Stimulated activated CD4-positive, alpha-beta T cell treated with anti-CD3 and anti-CD28 coated beads, TNF-alpha, amount 100 ng/mL, for 4 hours (primary cell): ENCODE measurements at places on chromosomes 12 and 14.

- no peak for DNase-seq
Measured at GRCh38 chr14:103391048-103391447, 5.8 kb downstream of the MARK3 start.

GRCh38 chr12:100632445-100632892, 59.0 kb downstream of the GAS2L3 start:
- no peak for DNase-seq

- DNase-seq = no peak
Measured at GRCh38 chr12:105882404-105882803, 256.4 kb downstream of the NUAK1 start.

DNA sequence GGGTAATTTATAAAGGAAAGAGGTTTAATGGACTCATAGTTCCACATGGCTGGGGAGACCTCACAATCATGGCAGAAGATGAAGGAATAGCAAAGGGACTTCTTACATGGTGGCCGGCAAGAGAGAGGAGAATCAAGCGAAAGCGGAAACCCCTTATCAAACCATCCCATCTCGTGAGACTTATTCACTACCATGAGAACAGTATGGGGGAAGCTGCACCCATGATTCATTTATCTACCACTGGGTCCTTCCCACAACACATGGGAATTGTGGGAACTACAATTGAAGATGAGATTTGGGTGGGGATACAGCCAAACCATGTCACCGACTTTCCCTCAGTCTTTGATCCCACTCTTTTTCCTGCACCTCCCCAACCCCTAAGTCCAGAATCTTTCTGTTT, 12.6 kb upstream of the CTDSP2 start:
- no peak for DNase-seq

DNA sequence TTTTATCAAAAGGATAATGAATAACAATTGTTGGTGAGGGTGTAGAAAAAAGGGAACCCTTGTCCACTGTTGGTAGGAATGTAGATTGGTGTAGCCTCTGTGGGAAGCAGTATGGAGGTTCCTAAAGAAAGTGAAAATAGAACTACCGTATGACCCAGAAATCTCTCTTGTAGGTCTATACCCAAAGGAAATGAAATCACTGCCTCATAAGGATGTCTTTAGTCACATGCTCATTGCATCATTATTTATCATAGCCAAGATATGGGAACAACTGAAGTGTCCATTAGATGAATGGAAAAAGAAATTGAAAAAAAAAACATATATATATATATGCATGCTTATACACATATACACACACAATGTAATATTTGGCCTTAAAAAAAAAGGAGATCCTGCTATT, 158.8 kb upstream of the NPAS3 start:
- no peak for DNase-seq

GRCh38 chr12:89166121-89166520, 186.2 kb downstream of the DUSP6 start:
- no peak for DNase-seq

DNA sequence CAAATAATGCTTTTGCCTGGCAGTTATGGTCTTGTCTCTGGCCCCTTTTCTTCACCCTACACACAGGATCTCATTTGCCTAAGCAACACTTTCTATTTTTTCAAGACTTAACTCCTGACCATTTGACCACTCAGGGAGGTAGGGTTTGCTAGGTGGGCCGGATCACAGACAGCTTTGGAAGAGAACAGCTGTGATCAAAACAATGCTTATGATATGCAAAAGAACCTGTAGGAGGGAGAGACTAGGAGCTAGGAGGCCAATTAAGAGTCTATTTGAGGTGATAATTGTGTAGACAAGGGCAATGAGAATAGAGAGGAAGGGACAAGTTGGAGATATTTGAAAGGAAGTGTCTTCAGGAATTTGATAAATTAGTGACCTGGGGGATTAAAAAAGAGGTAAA, 12.3 kb upstream of the DACT1 start:
- no peak for DNase-seq

DNA sequence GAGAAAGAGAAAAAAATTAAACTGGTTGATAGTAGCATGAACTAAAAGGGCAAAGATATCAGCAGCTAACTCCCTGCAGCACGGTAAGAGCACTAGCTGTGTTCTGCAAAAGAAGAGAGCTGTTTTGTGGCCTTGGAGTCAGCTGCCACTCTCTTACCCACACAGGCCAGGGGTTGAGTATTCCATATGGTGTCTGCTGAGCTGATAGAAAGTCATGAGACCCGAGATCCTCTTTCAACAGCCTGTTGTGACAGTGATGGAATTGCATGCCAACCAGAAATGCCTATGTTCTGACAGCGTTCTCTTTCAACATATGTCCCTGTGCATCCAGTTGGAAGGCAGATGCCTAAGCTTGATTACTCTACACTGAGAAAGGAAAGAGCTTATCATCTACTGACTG, 39.9 kb downstream of the TMTC1 start:
- DNase-seq = no peak

- DNase-seq = no peak
Measured at GRCh38 chr12:39606712-39607423, 12.7 kb downstream of the ABCD2 start.

- DNase-seq = no peak
Measured at GRCh38 chr12:26112703-26113147, 12.1 kb downstream of the BHLHE41 start.

DNA sequence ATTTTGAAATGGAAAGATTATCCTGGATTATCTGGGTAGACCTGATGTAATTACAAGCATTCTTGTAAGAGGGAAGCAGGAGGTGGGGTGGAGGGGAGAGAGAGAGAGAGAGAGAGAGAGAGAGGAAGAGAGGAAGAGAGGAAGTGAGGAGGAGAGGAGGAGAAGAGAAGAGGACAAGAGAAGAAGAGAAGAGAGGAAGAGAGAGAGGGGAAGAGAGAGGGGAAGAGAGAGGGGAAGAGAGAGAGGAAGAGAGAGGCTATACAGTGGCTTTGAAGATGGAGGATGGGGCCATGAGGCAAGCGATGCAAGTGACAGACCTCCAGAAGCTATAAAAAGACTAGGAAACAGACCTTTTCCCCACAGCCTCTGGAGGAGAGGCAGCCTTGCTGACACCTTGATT, 13.7 kb upstream of the CHST11 start:
- no peak for DNase-seq

DNA sequence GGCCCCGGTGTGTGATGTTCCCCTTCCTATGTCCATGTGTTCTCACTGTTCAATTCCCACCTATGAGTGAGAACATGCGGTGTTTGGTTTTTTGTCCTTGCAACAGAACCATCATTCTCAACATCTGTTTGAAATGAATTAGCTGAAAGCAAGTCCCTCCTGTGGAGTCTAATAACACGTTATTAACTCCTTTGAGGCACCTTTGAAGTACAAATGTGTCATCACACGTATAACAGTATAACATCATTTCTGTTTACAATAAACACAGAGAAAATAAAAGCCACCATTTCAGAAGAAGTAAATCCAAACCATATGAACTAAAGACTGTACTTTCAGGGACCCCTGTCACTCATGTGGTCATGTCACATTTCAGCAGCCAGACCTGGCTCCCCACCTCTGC, 198.5 kb downstream of the STXBP6 start:
- DNase-seq = no peak

GRCh38 chr12:82665142-82665923, 21.4 kb upstream of the TMTC2 start:
- DNase-seq = no peak

GRCh38 chr12:15209782-15210181, 11.4 kb downstream of the RERG start:
- DNase-seq = no peak

DNA sequence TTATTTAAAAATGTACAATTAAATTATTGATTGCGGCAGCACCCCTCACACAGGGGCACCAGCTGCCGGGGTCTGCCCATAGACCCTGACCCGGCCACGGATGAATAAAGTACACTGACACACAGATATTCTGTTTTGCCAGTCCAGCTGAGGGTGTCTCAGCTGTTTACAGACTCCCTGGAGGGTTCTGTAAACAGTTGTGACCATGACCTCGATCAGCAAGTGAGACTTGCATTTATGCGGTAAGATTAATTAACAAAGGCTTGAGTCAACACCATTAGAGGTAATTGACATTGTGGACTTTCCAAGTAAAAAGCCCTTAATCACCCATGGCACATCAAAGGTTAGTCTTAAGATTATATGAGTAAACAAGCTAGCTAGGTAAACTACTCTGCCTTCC, 94.3 kb downstream of the FUT8 start:
- no peak for DNase-seq

GRCh38 chr12:133038118-133038709, 905 bp downstream of the ZNF84 start:
- no peak for DNase-seq
